ENCODE measurements at places on chromosomes 11 and 22.

GRCh38 chr11:117855912-117856651 is 20.4 kb downstream of the FXYD6 start:
- DNase-seq, result peak; percentile 72

DNA sequence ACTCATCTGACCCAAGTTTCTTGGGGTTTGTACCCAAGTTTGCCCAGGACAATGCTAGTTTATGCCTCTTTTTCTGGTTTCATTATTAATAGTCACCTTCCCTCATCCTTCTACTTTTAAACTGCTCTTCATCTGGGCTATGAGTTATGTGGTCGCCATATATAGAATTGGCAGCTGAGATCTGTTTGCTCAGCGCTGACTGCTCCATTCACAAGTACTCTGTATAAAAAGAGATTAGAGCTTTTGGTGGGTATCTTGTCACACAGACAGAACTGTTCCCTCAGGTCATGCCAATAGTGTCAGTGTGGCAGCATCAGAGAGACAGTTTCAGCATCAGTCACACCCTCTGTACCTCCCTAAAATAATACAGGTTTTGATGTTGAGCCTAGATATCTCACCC is 326.0 kb downstream of the RAB38 start:
- no peak for DNase-seq

- no peak for DNase-seq
These were observed 13.9 kb downstream of the MUC15 start for GRCh38 chr11:26558190-26558589.

DNA sequence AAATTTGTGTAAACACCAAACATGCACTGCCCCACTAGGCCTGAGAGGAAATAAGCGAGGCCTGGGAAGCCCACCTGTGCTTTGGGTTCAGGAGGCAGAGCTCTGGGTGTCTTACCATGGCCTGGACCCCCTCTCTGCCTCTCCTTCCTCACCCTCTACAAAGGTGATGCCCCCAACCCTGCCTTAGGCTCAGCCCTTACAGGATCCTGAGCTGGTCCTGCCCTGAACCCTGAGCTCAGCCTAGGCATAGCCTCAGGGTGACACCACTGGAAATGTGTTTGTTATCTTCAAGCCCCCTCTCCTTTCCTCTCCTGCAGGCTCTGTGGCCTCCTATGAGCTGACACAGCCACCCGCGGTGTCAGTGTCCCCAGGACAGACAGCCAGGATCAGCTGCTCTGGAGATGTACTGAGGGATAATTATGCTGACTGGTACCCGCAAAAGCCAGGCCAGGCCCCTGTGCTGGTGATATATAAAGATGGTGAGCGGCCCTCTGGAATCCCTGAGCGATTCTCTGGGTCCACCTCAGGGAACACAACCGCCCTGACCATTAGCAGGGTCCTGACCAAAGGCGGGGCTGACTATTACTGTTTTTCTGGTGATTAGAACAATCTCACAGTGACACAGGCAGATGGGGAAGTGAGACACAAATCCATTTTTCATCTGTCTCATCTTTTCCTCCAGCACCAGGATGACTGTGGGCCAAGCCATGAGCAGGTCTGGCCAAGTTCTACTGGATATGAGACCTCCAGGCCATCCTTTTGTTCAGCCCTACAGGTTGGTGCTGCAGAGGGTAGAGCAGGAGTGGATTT is 117.8 kb downstream of the GGTLC2 start:
- no peak for DNase-seq

DNA sequence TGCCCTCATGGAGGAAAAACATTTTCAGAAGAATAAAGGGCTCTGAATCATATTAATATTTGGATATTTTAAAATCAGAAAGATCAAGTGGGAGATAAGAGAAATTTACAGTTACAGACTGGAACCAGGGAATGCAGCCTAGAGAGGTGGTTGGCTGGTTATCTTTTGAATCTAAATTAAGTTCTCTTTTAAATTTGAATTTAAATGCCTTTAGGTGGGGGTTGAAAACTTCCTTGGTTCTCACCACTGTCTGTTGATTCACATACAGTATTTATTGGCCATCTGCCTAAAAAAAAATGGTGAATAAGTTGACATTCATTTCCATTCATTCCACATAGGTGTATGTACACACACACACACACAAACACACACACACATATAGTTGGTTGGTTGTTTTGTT is 35.7 kb upstream of the PTPRJ start:
- DNase-seq, result no peak

GRCh38 chr22:35604621-35605368 is 12.3 kb downstream of the MB start:
- no peak for DNase-seq

DNA sequence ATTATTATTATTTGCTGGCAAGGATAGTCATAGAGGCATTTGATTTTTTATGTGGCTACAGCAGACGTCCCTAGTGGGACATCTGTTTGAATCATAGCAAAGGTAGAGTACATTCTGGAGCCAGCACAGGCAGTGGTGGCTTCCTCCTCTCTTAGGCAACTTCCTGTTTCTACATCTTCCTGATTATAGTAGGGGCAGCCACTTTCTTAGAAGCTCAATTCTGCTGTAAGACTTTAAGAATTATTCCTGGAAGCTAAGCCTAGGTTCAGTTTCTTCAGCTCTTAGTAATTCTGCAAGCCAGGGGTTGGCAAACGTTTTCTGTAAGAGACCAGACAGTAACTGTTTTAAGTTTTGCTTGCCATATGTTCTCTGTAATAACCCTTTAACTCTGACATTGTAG is 129.3 kb upstream of the TENM4 start:
- DNase-seq, result no peak

All from NCI-H1105 treated with DMSO at 0.1 percent for 48 hours (cell line).